ENCODE measurements at places on chromosomes 2 and 18.
A peak's percentile ranks its signal among the peaks of the same experiment; 100 is the strongest.

- no peak for DNase-seq
Measured at GRCh38 chr2:86414996-86415395, 26.2 kb upstream of the KDM3A start.

GRCh38 chr2:226354434-226354833 is 445.2 kb downstream of the IRS1 start:
- DNase-seq: no peak

- no peak for DNase-seq
Measured at GRCh38 chr2:237190966-237191713, 105.5 kb downstream of the COPS8 start.

- DNase-seq: no peak
Measured at GRCh38 chr2:44084850-44085249, 83.8 kb upstream of the PPM1B start.

- no peak for DNase-seq
Measured at GRCh38 chr2:167015806-167016205, 127.5 kb downstream of the XIRP2 start.

DNA sequence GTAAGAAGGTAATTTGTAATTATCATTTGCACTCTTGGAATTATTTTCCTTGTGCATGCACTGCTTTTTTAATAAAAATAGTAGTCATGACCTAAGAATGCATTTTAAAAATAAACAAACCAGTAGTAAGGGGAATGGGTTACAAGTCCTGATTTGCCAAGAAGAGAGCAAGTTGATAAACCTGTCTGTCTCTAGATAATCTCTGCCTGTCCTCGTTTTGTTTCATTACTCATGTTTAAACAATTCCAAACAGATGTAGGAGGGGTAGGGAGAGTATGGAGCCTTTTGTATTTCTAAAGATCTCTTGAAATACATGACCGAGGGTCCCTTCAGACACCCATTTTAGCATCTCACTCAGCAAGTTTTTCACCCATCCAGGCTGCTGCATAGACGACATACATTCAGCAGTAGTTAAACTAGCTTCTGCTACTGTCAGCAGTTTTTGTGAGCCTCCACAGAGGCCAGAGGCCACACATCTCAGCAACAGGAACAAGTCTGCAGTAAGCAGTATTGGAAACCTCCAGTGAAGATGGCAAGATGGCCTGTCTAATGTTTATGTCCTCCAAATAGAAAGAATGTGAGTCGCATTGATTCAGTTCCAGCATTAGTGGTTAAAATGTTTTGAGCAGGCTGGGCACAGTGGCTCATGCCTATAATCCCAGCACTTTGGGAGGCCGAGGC is 2.3 kb upstream of the EXOC6B start:
- no peak for DNase-seq

GRCh38 chr2:28404086-28404485 is 11.4 kb downstream of the FOSL2 start:
- no peak for DNase-seq

GRCh38 chr2:135555311-135555710 is 24.0 kb downstream of the R3HDM1 start:
- DNase-seq: no peak

GRCh38 chr2:232104076-232104646 is 142.6 kb downstream of the DIS3L2 start:
- DNase-seq: no peak

- no peak for DNase-seq
Measured at GRCh38 chr18:39208190-39208589, 1642.6 kb upstream of the CELF4 start.

DNA sequence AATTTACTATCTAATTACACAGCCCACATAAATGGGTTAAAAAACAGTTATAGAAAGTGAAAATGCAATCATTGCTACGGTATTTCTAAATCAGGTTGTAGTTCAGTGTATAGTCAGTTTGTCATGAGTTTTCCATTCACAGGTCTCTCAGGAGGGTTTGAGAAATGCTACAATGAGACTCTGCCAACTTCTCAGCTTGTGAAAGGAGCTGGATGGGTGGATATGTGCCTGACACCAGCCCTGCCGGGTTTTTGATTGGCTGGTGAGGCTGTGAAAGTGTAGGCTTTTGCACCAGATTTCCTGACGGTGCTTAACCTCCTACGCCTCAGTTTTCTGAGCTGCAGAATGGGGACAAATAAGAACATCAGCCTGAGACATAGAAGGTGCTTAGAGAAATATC is 102.6 kb upstream of the SMIM21 start:
- no peak for DNase-seq

DNA sequence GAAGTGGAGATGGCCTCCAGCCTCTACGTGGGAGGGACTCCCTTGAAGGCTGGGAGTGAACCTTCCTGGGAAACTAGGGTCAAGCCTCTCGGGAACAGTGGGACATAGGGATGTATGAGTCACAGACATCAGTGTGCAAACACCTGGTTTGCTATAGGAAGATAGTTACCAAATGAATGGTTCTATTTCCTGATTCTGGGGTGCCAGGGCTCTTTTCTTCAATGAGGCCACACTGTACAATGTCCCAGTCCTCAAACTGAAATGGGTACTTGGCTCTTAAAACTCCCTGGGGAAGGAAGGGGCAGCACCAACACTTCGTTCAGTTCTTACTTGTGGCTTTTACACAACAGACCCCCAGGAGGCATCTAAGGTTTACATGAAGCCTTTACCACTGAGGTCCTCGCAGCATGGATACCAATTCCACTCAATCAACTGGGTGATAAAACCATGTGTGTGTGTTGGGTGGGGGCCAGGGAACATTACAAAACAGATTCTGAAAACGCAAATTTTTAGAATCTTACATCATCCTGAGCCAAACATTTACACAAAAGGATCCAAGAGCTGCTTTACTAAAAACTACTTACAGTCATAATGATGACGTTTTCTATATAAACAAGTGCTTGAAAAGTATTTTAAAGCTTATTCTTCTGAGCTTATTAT is 10.4 kb downstream of the ERFE start:
- DNase-seq: no peak

DNA sequence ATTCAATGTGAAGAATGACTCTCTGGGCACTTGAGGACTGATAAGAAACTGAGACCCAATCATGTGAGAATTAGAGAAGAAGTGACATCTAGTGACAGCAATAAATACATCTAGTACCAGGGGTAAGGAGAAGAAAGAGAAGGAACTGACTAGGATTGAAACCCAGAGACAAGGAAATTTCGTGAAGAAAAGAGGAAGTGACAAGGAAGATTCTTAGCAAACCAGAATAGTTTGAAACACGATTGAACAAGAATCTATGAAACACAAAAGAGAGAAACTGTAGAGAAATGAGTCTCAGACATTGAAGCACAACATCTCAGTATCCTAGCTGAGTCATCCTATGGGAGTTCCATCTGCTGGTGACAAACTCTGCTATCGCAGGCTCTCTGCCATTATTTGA is 571.9 kb upstream of the PKDCC start:
- DNase-seq: no peak

DNA sequence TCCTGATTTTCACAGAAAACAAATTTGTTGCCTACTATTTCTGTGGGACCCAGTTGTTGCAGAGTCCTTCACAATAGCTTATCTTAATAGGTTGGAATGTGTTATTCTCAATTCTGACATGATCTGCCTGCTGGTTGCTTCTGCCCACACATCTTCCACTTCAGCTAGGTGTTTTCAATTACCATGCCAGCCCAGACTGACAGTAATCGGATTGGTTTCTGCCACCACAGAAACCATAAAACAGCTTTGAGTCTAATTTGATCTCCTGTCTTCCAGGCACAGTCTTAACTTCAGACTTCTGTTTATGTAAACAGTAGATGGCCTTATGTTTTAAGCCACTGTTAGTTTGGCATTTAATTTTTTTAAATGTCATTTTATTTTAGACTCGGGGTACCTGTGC is 248.2 kb upstream of the RBMS1 start:
- no peak for DNase-seq

DNA sequence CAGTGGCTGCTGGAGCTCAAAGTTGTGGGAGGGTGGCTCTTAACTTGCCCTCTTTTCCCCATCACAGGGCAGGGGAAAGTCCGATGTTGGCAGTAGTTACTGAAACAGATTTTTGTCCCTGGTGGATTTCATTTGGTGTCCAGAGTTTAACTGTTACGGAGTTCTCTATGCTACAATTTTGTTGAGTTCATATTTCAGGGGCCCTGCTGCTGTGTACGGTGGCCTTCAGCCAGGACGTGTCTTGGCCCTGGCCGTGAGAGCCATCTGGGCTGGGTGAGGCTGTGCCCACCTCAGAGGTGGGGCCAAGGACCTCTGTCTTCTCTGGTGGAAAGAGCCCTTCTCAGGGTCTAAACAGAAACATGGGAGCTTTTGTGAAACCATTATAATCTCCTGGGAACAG is 67.4 kb downstream of the SH3YL1 start:
- DNase-seq: no peak

DNA sequence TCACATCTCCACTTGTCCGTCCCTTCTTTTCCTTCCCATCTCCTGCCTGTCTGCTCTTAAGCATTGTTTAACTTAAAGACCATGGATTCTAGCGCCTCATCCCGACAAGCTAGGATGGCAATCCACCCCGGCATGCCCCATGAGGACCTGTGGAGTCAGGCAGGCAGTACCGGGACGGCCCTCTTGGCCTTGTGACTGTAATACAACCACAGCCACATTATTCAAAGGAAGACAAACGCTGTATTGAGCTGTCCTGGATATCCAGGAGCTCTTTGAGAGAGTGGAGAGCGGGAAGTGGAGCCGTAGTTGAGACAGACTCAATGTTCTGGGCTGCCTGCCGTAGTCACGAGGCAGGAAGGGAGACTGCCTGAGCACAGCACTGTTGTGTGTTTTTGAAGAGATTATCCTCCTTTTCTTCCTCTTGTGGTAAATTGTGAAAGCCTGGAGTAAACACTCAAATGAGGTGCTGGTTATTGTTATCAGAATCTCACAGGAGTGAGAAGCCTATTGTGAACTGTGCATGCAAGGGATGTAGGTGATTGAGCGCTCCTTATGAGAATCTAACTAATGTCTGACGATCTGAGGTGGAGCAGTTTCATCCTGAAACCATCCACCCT is 929.8 kb upstream of the CNTNAP5 start:
- DNase-seq: no peak

- DNase-seq: no peak
Measured at GRCh38 chr2:29209551-29209950, 94.3 kb downstream of the CLIP4 start.

GRCh38 chr2:201795607-201796477 is 10.5 kb upstream of the CDK15 start:
- DNase-seq: no peak

DNA sequence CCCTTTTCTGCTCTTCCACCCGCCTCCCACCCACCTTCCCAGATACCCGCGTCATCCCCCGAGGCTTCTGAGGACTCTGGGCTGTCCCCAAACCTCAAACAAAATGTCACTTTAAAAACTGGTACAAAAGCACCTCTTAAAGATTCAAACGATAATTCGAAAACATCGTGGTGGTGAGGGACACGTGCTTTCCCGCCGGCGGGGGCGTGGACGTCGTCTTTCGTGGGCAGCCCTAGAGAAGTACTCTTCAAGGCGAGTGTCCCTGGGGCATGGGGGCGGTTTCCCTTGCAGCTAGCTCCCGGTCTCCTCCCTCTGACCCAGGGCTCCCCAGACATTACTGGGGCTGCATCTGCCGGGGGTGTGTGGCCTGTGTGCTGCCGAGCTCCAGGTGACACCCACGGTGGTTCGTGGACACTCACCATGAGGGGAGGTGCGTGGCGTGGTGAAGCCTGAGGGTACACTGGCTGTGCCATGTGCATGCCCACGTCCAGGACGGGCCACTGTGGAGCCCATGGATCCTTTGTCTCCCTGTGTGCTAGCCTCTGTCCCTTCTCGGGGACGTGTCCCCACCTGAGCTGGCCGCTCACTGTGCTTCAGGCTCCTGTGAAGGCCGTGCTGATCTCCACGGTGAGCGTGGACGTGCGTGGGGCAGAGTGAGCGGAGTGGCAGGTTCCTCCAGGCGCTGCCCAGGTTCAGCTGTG is 117.8 kb downstream of the NFATC1 start:
- no peak for DNase-seq

DNA sequence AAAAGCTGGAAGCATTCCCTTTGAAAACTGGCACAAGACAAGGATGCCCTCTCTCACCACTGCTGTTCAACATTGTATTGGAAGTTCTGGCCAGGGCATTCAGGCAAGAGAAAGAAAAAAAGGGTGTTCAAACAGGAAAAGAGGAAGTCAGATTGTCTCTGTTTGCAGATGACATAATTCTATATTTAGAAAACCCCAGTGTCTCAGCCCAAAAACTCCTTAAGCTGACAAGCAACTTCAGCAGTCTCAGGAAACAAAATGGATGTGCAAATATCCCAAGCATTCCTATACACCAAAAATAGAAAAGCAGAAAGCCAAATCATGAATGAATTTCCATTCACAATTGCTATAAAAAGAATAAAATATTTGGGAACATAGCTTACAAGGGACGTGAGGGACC is 11.1 kb downstream of the SLC8A1 start:
- no peak for DNase-seq

- no peak for DNase-seq
Measured at GRCh38 chr2:77862120-77862519, 339.9 kb upstream of the LRRTM4 start.

DNA sequence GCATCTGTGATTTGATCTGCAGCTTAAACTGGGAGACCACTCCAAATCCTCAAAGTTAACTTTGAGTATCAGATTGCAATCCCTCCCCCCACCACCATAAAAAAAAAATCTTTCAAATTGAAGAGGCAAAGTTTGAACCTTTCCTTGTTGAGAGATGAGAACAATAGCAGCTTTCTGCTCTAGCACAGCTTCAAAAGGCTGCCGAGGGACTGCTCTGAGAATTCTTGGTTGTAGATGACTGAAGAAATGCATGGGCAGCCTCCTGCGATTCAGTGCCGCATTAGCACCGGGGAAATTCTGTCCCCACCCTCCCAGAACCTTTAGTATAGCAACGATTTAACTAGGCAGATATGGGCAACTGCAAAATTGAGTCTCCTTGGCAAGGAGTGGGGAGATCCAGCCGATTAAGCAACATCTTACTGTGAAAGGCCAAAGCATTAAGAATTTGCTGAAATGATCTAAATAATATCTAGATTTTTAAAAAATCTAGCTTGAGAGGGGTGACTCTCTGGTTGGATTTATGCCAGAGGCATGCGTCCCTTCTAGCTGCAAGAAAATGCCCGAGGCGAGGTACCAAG is 3.9 kb upstream of the SP5 start:
- no peak for DNase-seq

- DNase-seq: peak; percentile 24
Measured at GRCh38 chr18:3995476-3996102, 459.5 kb downstream of the DLGAP1 start.

DNA sequence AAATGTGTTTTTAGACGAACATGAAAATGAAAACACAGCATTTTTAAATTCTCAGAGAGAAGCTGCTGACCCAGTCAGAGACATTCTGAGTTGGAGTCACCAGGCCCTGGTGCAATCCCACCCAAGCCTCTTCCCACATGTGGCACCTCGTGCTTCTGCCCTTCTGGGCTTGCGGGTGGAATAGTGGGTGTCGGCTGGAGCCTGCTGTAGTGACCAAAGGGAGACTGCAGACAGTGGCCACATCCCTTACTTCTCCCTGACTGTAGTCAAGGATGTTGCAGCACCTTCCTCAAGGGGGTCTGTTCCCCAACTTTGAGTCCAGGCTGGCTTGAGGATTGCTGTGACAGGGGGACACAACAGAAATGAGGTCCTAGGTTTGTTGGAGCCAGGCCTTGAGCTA is 104.4 kb upstream of the GLI2 start:
- DNase-seq: no peak

GRCh38 chr2:62293490-62294271 is 97.8 kb downstream of the B3GNT2 start:
- DNase-seq: no peak

GRCh38 chr2:240595381-240596079 is 9.0 kb downstream of the CAPN10 start:
- peak; percentile 20 for DNase-seq

Data from activated CD4-positive, alpha-beta T cell treated with anti-CD3 and anti-CD28 coated beads for 4 hours (primary cell).